ENCODE measurements at places on chromosomes 5 and 9.
A peak's percentile ranks its signal among the peaks of the same experiment; 100 is the strongest.

DNA sequence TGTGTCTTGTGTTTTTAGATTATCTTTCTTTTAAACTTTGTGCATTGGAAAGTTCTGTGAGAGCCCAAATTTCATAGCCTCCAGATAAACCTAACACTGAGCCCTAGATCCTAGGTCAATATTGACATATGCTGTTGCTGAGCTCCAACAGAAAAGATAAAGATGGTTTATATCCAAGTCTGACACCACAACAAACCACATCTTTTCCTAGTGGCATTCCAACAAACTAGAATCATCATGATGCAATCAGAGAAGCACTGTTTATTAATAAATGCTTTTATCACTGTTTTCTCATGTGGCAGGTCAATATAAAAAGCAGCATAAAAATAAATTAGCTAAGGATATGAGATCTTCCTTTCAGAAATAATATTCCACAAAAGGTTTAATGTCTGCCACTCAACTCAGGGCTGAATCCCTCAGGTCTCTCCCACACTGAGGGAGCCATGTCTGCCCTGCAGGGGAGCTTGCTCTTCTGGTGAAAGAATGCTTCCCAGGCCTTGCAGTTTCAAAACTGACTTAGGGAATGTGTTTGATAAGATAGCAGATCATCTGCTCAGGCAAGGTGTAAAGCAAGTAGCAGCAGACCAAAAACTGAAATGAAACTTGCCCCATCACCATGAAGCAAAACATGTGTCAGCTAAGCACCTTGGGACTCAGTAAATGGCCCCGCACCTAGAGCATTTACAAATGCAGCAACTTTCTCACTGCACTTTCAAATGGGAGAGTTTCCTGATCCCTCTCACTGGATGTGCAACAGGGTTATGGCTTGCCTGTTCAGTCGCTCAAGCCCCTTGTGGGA lies 493.0 kb downstream of the AGTPBP1 start:
- DNase-seq: peak; percentile 70

- DNase-seq: no peak
Observed at GRCh38 chr5:153081385-153081784, 409.1 kb upstream of the GRIA1 start.

DNA sequence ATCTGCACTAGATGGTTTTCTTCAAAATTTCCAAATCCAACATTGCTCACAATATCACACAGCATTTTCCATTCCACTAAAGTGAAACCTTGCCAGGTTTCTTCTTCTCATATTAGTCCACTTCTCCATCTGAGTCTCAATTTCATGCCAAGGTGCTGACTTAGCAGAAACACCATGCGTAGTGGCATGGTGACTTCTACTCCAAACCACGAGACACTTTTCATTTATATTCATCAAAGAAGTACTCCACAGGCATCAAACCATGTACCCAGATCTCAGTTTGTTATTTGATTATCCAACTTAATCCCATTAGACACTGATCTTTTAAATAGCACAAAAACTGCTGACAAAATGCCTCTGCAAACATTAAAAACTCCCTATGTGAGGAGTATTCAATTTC lies 233.4 kb upstream of the ITGA1 start:
- DNase-seq: no peak

DNA sequence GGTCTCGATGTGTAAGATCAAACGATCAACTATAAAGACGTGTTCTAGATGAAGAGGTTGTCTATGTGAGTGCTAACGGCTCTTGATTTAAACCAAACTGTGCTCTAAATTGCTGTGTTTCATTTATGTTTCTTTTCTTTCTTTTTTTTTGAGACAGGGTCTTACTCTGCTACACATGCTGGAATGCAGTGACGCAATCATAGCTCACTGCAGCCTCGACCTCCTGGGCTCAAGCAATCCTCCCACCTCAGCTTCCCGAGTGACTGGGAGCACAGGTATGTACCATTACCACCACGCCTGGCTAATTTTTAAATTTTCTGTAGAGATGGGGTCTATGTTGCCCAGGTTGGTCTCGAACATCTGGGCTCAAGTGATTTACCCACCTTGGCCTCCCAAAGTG lies 24.0 kb upstream of the RNF130 start:
- no peak for DNase-seq

GRCh38 chr5:19625562-19625961 lies 362.4 kb downstream of the CDH18 start:
- no peak for DNase-seq

All from astrocyte of the hippocampus (primary cell).